Hematopoietic multipotent progenitor cell treated with erythropoietin and hydrocortisone succinate and interleukin-3 and kit ligand, for 15 days (in vitro differentiated cells): ENCODE measurements at places on chromosomes 3 and 15.
A peak's percentile ranks its signal among the peaks of the same experiment; 100 is the strongest.

DNA sequence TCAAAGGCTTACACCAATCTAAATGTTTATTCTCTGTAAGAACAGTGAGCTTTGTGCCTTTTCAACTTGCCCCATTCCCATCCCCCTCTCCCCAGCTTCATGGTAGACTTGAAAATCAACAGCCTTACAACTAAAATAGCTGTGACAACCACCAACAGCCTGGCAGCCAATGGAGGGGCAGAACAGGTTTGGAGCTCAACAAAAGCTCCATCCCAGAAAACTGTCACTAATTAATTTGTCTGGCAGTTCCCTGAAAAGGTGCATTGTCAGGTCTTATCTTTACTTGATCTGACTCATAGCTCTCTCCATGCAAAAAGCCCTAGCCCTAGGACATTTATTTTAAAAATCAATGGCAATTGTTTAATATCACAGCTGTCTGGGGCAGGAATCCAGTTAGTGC is 22.6 kb downstream of the MTHFS start:
- no peak for DNase-seq

GRCh38 chr3:65758876-65759598 is 279.7 kb downstream of the MAGI1 start:
- DNase-seq = no peak

- DNase-seq = no peak
Observed at GRCh38 chr3:134018406-134018805, 11.3 kb downstream of the SLCO2A1 start.

DNA sequence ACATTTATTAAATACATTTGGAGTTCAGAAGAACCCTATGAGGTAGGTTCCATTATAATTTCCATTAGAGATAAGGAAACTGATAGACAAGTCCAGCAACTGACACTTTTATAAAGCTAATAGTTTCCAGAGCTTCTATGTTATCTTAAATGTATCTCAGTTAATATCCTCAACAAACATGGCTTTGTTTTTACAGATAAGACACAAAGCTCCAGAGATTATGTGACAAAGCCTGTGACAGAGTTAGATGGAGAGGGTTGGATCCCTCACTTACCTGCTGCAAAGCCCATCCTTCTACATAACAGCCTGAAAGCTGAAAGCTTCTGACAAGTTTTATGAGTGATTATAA is 473 bp upstream of the COMMD2 start:
- no peak for DNase-seq

GRCh38 chr15:42158941-42159340 is 2.5 kb upstream of the PLA2G4F start:
- DNase-seq = no peak

GRCh38 chr15:64843991-64844390 is 2.3 kb downstream of the PLEKHO2 start:
- DNase-seq = no peak

- no peak for DNase-seq
Observed at GRCh38 chr3:194330579-194330978, 20.5 kb downstream of the CPN2 start.

DNA sequence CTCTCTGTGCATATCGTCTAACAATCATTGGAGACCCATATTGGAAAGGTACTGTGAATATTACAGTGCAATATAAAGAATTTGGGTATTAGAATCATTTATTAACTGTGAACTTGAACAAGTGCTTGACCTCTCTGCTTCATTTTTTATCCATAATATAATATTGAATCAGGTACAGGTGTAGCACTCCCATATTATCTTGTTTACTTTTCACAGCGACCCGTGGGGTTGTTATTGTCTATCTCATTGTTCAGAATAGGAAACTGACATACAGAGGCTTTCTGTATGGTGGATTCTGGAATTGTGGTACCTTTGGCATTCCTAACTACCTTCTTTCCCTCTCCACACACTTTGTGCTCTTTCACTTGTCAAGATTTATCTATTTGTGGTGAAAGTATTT is 17.8 kb downstream of the SNRK start:
- DNase-seq = no peak

DNA sequence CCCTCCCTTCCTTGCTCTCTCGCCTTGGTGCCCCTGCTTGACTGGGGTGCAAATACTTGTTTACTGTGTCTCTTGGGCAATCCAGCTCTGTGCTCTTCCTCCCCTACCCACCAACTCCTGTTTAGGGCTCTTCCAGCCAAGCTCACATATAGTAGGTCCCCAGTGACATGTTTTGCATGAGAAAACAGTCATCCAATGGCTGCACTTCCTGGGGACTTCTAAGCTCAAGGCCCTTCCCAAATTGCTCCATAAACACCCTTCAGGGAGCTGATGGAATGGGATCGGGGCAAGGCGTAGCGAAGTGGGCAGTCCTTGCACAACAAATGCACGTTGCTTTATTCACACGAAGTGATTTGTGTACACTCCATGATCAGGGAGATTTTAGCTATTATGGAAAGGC is 9.4 kb upstream of the COPG1 start:
- DNase-seq = no peak

GRCh38 chr15:101664303-101664913 is 12.2 kb upstream of the TM2D3 start:
- no peak for DNase-seq

- no peak for DNase-seq
Observed at GRCh38 chr3:151283907-151284461, 5.6 kb upstream of the P2RY14 start.

- no peak for DNase-seq
Observed at GRCh38 chr15:61049028-61049427, 180.1 kb downstream of the RORA start.

DNA sequence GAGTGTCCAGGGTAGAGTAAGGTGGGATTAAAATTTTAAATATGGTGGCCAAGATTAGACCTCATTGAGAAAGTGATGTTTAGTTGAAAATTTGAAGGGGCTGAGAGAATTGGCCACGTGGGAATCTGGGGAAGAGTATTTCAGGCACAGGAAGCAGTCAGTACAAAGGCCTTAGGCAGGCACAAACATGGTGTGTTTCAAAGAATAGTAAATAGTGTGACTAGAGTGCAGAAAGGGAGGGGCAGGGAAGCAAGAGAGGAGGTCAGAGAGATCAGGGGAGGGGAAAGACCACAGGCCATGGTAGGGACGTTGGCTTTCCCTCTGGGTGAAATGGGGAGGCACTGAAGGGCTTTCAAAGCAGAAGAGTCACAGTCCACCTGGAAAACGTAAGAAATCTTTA is 36.6 kb upstream of the POMGNT2 start:
- DNase-seq = no peak

GRCh38 chr15:65767895-65768294 is 24.2 kb downstream of the DENND4A start:
- DNase-seq = no peak

DNA sequence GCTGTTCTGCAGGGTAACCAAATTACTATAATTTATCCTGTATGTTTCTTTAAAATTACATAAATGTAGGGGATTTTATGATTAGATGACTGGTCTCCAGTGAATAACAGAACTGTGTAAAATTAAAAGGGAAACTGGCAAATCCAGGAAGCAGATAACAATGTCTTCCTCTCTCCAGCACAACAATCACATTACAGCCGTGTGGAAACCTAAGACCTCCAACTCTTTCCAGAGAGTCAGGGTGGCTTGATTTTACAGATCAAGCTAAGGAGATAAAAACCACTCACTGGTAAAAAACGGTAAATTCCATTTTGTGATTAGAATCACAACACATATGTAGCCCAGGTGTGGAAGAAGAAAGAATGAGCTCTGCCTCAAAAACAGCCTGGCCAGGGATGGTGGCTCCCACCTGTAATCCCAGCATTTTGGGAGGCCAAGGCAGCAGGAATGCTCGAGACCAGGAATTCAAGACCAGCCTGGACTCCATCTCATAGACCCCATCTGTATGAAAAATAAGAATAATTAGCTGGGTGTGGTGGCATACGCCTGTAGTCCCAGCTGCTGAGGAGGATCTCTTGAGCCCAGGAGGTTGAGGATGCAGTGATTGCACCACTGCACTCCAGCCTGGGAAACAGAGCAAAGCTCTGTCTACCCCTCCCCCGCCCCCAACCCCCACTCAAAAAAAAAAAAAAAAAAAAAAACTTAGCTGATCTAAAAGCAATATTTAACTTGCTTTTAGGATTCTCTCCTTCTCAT is 29.0 kb downstream of the IL17RD start:
- DNase-seq = no peak

GRCh38 chr3:10855871-10856662 is 40.0 kb downstream of the SLC6A11 start:
- no peak for DNase-seq

DNA sequence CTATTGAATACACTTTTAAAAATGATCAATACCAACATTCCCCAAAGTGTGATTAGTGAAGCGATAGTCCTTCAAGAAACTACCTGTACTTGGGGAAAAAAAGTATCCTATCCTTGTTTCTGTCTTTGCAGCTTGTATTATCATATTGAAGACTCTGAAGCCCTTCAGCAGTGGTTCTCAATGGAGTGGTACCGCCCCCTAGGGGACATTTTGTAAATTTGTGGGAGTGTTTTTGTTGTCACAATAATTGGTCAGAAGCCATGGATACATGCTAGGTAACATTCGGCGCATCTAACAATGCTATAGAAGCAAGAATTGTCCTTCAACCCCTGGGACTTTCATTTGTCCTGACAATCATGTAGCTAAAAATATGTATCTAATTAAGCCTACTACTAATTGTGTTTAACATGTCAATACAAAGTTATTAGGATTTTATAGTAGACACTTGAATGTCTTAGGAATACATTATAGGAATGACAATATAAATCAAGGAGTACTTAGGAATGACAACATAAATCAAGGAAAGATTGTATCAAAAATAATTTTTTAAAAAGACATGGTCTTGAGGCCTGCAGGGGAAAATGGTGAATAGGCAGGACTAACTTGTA is 53.7 kb downstream of the NMD3 start:
- peak; percentile 68 for DNase-seq

DNA sequence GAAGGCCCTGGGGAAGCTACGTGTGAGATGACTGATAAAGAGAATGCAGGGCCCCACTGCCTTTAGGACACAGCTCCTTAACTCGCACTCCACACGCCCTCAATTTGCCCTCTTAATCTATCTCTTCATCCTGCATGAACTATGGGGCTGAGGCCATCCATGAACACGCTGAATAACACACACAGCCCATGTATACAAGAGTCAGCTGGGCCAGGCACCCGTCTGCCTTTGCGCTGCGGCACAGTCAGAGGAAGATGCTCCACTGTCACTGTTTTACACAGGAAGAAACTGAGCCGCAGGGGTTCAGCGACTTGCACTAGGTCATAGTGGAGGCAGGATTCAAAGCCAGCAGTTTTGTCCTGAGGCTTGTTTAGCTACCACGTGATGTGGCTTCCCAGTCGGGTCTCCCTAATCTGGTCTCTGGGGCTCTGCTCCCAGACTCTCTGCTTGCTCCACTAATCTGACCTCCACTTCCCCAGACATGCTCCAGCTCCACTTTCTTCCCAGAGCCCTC is 43.9 kb downstream of the TLE3 start:
- DNase-seq = no peak

GRCh38 chr3:46682974-46683373 is 10.5 kb downstream of the ALS2CL start:
- no peak for DNase-seq

- DNase-seq = no peak
Observed at GRCh38 chr3:153277029-153277428, 115.0 kb downstream of the RAP2B start.

DNA sequence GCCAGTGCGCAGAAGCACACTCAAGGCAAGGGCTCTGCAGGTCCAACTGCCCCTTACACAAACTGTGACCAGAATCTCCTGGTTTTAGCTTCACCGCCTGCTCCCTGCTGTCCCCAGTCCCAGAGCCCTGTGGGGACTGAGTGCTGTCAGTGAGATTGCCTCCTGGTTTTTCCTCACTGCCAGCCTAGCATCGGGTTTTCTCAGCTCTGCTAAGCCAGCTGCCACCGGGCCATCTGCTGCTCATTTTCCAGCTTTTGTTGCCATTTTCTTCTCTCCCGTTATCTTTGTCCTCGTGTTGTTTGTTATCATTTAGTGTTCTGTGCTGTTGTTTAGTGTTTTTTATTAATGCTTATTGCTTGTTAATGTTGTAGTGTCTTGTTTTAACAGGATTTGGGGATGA is 79.5 kb upstream of the BLM start:
- DNase-seq = no peak

DNA sequence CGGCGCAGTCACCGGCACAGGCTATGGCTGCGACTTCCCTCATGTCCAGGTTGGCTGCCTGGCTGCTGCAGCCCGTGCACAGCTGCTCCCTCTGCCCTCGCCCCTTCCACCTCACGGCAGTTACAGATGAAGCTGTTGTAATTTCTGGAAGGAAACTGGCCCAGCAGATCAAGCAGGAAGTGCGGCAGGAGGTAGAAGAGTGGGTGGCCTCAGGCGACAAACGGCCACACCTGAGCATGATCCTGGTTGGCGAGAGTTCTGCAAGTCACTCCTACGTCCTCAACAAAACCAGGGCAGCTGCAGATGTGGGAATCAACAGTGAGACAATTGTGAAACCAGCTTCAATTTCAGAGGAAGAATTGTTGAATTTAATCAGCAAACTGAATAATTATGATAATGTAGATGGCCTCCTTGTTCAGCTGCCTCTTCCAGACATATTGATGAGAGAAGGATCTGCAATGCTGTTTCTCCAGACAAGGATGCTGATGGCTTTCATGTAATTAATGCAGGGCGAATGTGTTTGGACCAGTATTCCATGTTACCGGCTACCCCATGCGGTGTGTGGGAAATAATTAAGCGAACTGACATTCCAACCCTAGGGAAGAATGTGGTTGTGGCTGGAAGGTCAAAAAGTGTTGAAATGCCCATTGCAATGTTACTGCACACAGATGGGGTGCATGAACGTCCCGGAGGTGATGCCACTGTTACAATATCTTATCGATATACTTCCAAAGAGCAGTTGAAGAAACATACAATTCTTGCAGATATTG is 13.2 kb upstream of the GNB4 start:
- no peak for DNase-seq

DNA sequence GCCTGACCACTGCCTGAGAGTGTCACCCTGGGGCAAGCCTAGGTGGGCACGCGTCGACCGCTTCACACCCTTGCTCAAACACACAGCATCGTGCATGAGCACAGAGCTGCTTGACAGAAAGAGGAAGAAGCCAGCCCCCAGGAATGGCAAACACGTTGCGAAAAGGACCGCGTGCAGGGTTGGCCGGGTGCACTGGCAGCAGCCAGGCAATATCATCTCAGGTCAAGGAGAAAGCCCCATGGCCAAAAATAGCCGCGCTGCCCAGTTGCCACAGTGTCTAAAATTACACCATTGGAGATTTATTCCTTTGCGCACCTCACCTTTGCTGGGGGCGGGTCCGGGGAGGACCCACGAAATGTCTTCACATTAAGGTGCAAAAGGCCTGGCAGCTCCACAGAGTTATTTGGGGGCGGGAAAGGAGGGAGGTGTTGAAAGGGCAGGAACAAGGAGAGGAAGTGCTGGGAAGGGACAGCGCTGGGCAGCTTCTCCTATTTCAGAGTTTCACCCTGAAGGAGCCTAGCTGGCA is 44.7 kb upstream of the NR2F2 start:
- DNase-seq = no peak

- DNase-seq = no peak
Observed at GRCh38 chr15:65396283-65396964, 18.6 kb upstream of the IGDCC3 start.

- no peak for DNase-seq
Observed at GRCh38 chr3:99504258-99504657, 134.1 kb upstream of the COL8A1 start.
